HT1080 (cell line): ENCODE measurements at places on chromosomes 6 and 20.

DNA sequence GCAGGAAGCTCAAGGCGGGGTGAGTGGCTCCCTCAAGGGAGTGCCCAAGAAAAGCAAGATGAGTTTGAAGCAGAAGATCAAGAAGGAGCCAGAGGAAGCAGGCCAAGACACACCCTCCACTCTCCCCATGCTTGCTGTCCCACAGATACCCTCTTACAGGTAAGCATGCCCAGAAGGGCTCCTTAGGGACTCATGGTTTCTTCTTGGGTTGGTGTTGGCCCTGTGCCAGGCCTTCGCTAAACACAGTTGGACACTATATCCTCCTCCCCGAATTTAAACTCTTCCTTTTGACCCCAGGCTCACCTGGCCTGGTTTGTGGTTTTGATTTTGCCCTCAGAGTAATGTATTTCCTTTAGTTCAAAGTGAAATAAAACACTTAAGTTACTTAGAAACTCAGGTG, 5.1 kb downstream of the BRPF3 start:
- no peak for DNase-seq

GRCh38 chr6:69729870-69730449, 66.8 kb downstream of the LMBRD1 start:
- DNase-seq: no peak

DNA sequence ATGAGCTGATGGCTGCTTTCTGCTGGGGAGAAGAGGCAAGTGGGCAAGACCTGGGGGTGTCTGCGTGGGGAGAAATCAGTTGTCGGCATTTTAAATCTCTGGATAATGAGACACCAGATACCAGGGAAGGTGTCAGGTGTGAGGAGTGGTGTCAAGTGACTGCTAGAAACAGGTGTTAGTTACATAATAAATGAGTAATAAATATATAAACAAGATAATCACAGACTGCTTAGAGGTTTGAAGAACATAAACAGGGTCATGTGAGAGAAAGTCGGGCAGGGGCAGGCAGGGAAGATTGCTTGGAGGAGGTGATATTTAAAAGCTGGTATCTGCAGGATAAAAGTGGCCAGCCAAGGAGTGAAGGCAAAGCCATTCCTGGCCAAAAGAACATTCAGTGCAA, 87.2 kb upstream of the RIN2 start:
- DNase-seq: no peak

DNA sequence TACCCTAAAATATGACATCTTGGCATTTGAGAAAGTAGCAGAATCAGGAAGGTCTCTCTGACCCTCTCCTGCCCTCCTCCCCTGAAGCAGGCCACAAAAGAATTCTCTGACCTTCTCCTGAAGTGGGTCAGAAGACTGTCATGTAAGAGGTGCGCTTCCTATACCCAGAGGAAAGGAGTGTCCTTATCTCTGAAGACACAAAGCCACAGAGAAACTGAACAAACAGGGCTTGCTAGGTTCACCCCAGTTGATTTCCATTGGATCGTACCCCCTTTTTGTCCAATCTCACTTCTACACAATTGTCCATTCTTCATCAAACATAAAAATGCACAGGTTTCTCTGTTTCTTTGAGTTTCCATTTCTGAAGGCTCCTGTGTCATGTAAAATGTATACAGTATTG, 272.0 kb upstream of the SOX4 start:
- no peak for DNase-seq

- no peak for DNase-seq
These were observed 734.4 kb downstream of the MAFB start for GRCh38 chr20:39954621-39955020.

GRCh38 chr6:137519629-137520176, 25.5 kb upstream of the OLIG3 start:
- DNase-seq: no peak

GRCh38 chr20:1628621-1629020, 8.8 kb upstream of the SIRPB1 start:
- no peak for DNase-seq

DNA sequence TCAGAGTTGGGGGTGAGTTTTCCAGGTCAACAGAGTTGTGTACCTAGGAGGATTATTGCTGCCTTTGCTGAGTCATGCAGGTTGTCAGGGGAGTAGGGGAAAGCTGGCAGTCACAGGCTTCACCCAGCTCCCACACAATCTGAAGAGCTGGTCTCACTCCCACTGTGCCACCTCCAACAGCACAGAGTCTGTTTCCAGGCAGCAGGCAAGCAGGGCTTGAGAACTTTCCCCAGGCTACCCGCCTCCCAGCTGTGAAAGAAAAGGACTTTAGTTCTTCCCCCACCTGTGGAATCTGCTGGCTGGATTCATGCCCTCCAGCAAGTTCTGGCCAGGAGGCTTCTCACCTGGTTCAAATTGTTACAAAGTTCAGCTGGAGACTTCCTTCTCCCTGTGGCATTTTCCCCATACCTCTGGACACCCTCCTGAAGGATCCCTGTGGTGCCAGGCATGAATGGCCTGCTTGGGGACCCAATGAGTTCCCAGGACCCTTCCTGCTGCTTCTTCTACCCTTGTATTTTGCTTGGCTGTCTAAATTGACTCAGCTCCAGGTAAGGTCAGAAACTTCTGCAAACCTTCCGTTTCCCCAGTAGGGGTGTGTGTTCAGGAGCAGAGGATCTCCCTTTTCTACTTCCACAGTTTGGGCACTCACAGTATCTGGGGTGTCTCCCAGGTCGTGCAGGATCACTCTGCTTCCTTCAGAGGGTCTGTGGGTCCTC, 378.1 kb upstream of the MAN1A1 start:
- peak; percentile 5 for DNase-seq

DNA sequence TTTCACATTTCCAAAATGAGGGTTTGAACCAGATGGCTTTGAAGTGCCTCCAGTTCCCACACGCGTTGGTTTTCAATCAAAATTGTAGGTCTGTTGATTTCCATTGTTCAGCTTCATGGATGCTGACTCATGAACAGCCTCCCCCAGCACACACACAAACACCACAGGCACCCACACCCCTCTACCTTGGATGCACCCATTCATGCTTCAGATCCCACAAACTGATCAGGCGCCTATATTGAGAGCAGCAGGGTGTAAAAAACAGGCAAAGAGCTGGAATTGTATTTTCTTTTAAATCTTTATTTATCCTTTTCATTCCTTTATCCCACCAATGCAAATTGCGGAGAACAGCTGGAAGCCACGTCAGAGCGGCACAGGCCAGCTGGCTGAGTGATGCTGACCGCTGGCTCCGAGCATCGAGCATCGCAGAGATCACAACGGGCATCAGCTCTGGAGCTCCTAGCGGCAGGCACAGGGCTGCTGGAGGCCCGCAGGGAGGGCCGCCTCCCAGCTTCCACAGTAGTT, 29.3 kb upstream of the TBC1D7 start:
- DNase-seq: peak; percentile 34

DNA sequence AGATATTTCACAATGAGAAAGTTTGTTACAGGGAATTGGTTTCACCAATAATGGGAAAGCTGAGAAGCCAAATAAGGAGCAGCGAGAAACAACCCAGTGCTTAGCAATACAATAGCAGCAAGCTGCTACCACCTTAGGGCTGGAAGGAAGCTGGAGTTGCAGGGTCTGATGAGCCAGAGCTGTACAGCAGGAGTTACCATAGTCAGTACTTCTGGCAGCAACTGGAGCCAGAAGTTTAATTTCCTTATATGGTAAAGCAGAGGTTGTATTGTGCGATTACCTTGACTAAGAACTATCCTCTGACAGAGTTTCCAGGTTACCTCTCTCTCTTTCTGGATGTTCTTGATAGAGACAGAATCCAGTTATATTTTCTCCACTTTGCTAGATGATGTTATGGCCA, 137.1 kb upstream of the OLIG3 start:
- no peak for DNase-seq

GRCh38 chr6:91366781-91367180, 779.9 kb upstream of the MAP3K7 start:
- no peak for DNase-seq

DNA sequence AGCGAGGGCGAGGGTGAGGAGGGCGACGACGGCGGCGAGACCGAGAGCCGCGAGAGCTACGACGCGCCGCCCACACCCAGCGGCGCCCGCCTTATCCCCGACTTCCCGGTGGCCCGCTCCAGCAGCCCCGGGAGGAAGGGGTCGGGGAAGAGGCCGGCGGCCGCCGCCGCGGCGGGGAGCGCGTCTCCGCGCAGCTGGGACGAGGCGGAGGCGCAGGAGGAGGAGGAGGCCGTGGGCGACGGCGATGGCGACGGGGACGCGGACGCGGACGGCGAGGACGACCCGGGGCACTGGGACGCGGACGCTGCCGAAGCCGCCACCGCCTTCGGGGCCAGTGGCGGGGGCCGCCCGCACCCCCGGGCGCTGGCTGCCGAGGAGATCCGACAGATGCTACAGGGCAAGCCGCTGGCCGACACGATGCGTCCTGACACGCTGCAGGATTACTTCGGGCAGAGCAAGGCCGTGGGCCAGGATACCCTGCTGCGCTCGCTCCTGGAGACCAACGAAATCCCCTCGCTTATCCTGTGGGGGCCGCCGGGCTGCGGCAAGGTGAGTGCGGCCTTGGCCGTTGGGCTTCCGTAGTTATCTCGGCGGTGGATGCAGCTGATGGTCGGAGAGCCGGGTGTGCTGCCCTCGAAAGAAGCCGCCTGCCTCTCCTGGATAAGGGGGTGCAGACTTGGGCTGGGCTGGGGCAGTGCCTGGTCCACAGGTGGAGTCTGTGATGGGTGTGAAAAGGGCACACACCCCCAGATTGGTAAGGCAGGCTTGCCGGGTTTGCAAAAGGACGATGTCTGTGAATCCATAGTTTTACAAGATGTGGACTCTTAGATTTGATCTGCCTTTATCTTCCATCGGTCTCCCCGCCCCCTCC, 938 bp downstream of the WRNIP1 start:
- DNase-seq: no peak

DNA sequence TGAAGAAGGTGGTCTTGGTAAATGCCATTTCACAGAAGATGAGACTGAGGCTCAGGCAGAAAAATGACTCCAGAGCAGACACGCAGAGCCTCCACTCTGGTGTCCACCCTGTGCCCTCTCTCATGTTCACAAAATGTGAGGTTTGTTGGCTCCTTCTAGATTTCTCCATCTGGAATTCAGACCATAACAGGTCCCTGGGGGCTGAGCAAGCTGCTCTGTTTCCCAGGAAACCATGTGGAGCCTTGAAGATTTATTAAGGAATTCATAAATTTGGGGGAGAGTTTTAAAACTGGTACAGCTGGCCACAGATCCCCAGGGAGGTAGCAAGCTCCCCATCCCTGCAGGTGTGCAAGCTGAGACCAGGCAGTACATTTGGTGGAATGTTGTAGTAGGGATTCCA, 38.8 kb upstream of the SIRPA start:
- DNase-seq: no peak

- DNase-seq: no peak
These were observed 198.9 kb downstream of the CDH4 start for GRCh38 chr20:61451009-61451408.

GRCh38 chr6:128240024-128240428, 280.4 kb downstream of the PTPRK start:
- no peak for DNase-seq

DNA sequence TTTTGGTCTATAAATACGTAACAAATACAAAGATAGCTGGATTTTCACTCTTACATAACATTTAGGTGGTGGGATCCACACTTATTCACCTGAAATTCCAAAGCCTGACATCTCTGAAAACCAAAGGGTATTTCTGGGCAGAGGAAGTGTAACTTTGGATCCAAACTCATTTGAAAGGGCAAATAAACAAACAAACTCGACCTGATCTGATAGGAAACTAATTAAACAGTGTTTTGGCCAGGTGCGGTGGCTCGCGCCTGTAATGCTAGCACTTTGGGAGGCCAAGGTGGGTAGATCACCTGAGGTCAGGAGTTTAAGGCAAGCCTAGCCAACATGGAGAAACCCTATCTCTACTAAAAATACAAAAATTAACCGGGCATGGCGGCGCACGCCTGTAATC, 128.9 kb downstream of the ZMYND8 start:
- no peak for DNase-seq

DNA sequence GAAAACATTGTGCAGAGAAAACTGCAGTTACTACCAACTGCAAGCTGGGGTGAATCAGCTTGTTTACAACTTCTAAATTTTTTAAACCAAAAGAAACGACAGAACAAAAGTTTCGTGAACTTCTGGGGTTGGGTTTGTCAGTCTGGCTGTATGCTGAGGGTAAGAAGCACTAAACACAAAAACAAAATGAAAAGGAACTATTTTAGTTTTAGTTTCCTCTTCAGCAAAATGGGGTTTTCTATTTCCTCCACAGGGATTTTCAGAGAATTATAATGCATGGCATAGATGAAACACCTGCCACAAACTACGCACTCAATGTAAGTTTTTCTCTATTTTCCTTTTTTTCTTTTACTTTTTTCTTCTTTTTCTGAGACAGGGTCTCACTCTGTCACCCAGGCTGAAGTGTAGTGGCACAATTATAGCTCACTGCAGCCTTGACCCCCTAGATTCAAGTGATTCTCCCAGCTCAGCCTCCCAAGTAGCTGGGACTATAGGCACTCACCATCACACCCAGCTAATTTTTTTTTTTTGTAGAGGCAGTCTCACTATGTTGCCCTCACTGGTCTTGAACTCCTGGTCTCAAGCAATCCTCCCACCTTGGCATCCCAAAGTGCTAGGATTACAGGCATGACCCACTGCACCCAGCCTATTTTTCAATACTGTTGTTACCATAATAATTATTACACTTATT, 40.6 kb downstream of the CGA start:
- no peak for DNase-seq

GRCh38 chr6:143294265-143294860, 156.1 kb downstream of the ADAT2 start:
- DNase-seq: no peak

DNA sequence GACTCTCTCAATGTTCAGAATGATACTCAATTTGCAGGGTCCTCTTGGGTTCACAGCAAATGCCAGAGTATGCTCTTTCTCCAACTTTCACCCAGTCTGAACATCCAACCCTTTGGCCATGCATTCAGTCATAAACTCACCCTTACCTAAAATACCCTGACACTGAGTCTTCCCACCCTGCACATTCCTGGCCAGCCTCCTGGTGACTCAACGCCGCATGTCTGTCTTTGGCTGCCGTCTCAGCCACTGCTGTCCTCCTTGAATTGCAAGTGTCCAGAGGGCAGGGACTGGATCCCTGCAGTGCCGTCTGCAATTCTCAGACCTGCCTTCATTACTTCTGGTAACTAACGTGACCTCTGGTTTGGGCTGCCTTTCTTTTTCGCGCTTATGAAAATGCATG, 593.4 kb downstream of the QKI start:
- DNase-seq: no peak

- peak; percentile 27 for DNase-seq
These were observed 693 bp upstream of the SLC29A1 start for GRCh38 chr6:44222486-44223318.

GRCh38 chr6:3781504-3781903, 30.0 kb upstream of the PXDC1 start:
- no peak for DNase-seq

DNA sequence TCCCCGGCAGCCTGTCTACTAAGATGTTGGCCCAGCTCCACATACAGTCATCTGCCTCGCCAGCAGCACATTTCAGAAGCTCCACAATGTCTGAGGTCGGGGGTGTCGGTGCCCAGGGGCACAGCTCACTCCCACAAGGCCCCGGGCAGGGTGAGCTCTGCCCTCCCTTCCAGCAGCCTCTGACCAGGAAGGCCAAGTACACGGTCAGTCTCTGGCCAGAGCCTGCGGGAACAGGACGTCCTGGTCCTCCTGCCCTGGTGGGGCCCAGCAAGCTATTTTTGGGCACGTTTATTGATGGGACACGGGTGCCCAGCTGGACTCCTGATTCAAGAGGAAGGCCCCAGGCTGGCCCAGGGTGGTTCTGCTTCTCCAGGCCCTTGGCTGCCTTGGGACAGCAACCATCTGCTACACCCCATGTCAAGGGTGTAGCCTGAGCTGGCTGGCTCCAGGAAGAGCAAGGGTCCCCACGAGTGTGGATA, 114.9 kb upstream of the PTPN1 start:
- DNase-seq: no peak

- DNase-seq: no peak
These were observed 5.5 kb downstream of the BTN2A2 start for GRCh38 chr6:26388441-26388840.
